ENCODE measurements at places on chromosomes 4 and X.

DNA sequence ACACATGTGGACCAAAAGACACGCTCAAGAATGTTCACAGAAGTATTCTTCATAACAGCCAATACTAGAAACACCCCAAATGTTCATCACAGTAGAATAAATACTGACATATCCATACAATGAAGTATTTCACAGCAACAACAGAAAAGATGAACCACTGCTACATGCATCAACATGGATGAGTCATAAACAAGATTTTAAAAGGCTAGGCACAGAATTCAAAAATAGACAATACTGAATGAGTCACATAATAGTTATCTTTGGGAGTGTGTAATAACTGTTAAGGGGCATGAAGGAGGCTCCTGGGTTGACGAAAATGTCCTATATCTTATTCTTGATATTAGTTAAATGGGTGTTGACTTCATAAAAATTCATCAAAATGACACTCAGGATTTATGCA lies 43.5 kb downstream of the CLOCK start:
- DNase-seq = no peak

DNA sequence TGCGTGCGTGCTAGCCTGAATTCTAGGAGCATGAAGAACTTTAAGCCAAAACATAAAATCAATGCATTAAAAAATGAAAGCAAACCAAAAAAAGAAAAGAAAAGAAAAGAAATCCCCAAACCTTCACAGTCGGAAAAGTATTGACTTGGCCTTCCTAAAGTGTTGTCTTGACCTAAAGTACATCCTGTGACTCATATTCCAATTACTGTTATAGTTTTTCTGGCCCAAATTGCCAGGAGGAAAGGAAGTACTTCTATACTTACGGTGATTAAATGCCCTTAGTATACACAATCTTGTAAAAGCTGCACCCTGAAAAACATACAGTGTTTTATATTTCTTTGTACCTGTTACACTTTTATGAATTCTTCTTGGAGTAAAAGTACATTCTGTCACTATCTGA lies 512.8 kb downstream of the ANKRD50 start:
- no peak for DNase-seq

- no peak for DNase-seq
These were observed 127.1 kb downstream of the INPP4B start for GRCh38 chr4:142718981-142719380.

DNA sequence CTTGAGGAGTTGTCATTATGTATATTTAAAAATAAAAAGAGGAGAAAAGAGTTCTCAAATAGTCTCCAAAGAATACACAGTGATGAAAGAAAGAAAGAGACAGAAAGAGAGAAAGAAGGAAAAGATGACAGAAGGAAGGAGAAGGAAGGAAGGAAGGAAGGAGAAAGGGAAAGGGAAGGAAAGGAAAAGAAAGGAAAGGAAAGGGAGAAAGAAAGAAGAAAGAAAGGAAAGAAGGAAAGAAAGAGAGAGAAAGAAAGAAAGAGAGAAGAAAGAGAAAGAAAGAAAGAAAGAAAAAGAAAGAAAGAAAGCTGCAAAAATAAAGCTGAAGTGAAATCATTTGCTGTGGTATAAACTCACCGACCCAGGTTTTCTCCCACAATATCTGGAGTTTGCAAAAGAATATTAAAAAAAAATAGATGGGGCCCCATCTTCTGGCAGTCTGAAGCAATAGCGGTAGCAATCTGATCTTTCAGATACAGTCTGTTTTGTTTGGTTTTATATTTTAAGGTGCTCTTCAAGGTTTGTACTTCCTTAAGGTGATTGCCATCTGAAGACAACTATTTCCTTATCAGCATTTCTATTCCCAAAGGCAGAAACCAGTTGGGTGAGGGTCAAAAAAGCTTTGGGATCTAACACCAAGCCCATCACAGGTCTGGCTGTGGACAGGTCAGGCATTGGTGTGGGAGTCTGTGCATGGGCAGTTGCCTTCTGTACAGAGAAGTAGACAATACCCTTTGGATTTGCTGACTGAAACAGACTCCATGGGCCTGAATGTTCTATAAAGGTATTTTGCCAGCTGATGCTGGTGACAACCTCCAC lies 160.4 kb downstream of the CPEB2 start:
- no peak for DNase-seq

- no peak for DNase-seq
These were observed 81.1 kb upstream of the HELT start for GRCh38 chr4:184937030-184937710.

DNA sequence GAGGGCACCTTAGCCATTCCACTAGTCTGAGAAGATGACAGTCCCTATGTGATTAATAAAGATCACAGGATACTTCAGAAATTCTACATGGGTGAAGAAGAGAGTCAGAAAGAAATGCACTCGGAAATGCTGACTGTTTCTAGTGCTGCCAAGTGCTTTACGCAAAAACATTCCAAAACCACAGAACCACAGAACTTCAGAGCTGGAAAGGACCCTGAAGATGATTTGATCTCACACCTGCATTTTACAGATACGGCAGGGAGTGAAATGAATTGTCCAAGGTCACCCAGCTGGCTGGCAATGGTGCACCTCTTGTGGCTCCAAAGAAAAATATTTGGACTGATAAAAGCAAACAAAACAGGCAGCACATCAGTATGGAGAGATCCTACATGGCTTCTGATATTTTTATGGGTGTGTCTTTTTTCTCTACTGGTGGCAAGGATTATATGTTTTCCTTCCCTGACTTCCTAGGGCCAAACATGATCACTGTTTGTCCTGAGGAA lies 115.9 kb downstream of the MAML3 start:
- no peak for DNase-seq

DNA sequence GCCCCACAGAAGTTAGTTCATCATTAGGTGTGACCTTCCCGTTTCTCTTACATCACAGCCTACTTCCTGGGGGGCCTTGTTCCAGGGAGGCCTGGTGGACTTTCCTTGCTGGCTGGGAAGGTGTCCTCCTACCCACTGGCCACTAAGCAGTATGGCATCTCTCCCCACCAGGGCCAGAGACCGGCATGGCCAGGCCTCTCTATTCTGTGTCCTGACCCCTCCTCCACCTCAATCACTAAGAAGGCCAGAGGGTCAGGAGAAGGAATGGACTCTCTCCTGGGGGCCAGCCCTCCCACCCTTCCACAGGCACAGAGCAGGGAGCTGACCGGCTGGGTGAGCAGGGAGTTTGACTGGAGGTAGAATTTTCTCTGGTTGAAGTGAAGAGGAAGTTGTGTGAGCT lies 81.9 kb downstream of the PJA1 start:
- DNase-seq = no peak

GRCh38 chr4:182014164-182014563 lies 229.0 kb upstream of the TENM3 start:
- DNase-seq = no peak

All from stimulated activated CD8-positive, alpha-beta memory T cell treated with anti-CD3 and anti-CD28 coated beads, Interleukin-4, amount 100 ng/mL, for 4 hours (primary cell).